Smooth muscle cell of the brain vasculature (primary cell): ENCODE measurements at places on chromosomes 12 and 14.

- DNase-seq: no peak
Observed at GRCh38 chr12:115519359-115519758, 758.1 kb downstream of the MED13L start.

DNA sequence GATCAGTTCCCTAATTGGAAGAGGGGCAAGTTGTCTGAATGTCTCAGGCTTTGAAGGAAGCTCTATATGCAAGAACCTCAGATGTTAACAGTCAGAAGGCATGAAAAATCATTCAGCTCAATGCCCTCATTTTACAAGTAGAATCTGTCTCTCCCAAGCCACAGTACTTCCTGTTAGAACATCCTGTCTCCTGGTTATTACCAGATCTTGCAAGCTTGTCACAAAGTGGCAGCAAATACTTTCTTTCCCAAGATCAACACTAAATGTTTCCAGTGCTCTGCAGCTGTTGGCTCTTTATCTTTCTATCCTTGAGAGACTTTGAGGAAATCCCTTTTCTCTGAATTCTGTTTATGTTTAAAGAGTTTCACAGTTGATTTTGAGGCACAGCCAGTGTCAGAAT, 235.5 kb downstream of the AKAP6 start:
- no peak for DNase-seq

- no peak for DNase-seq
Observed at GRCh38 chr12:94242901-94243300, 94.5 kb downstream of the PLXNC1 start.

- DNase-seq: no peak
Observed at GRCh38 chr12:109153821-109154441, 37.5 kb downstream of the ACACB start.

DNA sequence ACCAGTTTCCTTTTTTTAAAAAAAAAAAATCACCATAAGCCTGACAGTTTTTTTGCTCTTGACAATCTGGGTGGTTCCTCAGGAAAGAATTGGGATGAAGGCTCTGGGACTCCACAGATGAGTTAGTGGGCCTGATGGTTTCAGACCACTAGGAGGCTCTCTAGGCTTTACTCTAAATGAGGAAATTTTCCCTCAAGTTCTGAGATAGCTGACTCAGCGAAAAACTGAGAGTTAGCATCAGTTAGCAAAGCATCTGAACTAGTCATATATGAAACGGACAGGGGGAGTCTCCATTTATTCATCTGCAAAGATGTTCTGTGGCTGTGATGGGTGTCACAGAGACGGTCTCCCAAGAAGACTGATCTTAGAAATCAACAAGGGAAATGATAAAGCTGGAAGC, 314.3 kb upstream of the OR4E1 start:
- DNase-seq: no peak

DNA sequence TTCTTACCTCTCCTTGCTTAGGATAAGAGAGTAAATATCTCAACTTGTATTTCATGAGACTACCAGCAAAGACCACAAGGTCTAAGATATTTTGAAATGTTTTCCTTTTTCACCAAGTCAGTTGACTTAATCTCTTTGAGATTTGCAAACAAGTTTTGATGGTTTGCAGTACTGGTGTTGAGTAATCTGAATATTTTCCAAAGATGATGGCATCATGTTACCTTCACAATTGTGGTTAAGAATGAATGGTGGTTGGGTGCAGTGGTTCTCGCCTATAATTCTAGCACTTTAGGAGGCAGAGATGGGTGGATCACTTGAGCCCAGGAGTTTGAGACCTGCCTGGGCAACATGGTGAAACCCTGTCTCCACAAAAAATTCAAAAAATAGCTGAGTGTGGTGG, 225.7 kb downstream of the TMTC2 start:
- no peak for DNase-seq

- DNase-seq: no peak
Observed at GRCh38 chr12:18456344-18456743, 195.0 kb downstream of the PIK3C2G start.

- no peak for DNase-seq
Observed at GRCh38 chr14:85276979-85277228, 253.0 kb upstream of the FLRT2 start.

- no peak for DNase-seq
Observed at GRCh38 chr12:102735104-102735503, 181.9 kb downstream of the PAH start.

GRCh38 chr12:92467886-92468285, 234.9 kb upstream of the PLEKHG7 start:
- no peak for DNase-seq

DNA sequence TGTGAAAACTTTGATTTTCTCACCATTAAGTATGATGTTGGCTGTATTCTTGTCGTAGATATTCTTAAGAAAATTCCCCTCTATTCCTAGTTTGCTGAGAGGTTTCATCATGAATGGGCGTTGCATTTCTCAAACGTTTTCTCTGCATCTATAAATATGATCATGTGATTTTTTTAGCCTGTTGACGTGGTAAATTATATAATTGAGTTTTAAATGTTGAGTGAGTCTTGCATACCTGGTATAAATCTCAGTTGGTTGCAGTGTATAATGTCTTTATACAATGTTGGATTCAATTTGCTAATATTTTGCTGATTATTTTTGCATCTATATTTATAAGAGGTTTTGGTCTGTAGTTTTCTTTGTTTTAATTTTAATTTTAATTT, 405.9 kb upstream of the MIS18BP1 start:
- DNase-seq: no peak

GRCh38 chr12:100184549-100185145, 16.0 kb upstream of the ACTR6 start:
- no peak for DNase-seq

GRCh38 chr14:76314521-76315034, 61.4 kb upstream of the ESRRB start:
- no peak for DNase-seq

DNA sequence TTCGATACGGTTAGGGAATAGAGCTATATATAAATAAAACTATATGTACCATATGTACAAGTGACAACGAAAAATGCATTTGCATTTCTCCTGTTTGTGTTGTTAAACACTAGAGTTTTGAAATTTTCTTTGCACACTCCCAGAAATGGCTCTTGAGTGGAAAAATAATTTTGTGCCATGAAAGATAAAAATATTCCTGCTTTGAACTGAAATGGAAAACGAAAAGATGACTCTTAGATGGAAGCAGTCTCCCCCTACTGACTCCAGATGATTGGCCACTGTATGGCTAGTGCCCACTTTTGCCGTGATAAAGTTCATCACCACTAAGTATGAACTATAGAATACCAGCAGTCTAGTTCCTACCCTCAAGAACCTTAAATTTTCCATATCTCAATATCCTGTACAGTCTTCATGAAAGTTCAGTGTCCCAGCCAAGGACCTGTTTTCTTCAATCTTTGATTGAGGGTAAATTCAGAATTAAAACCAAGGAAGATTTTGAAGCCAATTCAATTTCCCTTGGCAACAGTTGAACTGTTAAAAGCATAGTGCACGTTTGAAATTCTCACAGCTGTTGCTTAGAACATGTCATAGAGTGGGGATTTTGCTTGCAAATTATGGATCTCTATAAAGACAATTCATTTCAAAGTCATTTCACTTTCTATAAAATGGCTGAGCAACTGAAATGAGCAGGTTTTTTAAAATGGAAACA, 1.6 kb upstream of the PPP2R5E start:
- DNase-seq: no peak

- DNase-seq: no peak
Observed at GRCh38 chr12:127809275-127809674, 457.7 kb upstream of the TMEM132C start.

DNA sequence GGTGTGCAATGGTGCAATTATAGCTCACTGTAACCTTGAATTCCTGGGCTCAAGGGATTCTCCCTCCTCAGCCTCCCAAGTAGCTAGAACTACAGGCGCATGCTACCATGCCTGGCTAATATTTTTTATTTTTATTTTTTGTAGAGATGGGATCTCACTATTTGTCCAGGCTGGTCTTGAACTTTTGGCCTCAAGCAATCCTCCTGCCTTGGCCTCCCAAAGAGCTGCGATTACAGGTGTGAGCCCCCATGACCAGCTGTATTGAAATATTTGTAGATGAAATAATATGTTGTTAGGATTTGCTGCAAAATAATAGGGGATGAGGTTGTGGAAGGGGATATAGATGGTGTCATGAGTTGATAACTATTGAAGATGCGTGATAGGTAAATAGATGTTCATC, 4.9 kb downstream of the KLHL28 start:
- DNase-seq: no peak

- no peak for DNase-seq
Observed at GRCh38 chr12:62631471-62632410, 165.1 kb downstream of the MON2 start.
